HL-60 (cell line): ENCODE measurements at places on chromosomes 7 and 10.

DNA sequence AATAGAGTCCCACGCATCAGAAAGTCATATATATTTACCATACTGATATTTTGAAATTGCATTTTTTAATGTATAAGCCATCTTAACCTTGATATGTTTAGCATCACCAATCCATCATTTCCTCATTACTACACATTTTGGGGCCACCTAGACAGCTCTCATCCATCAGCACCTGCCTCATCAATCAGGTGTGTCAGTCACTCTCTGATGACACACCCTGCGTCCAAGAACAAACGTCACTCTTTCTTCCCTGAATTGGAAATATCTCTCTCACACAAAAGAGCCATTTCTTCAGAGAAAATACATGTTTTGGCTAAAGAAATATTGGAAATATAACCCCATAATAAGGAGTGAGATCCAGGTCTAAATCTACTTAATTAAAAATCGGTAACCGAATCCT is 38.9 kb upstream of the RSU1 start:
- DNase-seq: no peak

GRCh38 chr10:70742537-70743429 is 42.4 kb downstream of the TBATA start:
- DNase-seq: no peak

GRCh38 chr7:18445916-18446520 is 49.5 kb upstream of the HDAC9 start:
- DNase-seq: no peak

DNA sequence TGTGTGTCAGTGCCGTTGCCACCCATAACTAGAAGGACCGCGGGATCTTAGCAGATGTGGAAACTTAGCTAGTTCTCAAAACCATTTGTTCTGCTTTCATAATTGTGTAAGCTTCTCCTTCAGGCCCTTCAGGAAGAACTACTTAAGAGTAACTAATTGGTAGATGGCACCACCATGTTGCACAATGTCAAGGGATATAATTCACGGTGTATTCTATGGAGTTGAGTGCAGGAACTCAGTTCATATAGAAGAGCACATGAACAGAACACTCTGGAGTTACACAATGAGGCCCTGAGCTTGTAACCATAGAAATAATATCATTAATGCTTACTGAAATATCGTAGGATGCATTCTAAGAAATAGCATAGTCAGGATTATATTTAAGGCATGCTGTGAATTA is 126.5 kb upstream of the GAD2 start:
- no peak for DNase-seq

DNA sequence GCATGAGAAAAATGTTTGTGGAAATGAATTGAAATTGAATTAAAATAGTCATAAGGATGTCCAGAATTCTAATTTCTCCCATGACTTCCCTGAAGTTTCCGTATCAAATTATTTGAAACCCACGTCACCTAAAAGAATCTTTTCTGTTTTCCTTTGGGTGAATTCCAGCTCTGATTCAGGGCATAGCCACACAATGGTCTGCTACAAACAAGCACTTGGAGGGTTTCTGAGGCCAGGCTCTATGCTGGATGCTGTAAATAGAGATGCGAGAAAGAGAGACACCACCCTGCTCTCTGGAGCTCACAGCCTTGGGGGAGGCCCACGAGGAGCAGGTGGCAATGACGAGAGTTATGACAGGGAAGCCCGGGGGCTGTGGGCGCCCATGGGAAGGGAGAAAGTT is 33.6 kb downstream of the GHRHR start:
- DNase-seq: no peak

DNA sequence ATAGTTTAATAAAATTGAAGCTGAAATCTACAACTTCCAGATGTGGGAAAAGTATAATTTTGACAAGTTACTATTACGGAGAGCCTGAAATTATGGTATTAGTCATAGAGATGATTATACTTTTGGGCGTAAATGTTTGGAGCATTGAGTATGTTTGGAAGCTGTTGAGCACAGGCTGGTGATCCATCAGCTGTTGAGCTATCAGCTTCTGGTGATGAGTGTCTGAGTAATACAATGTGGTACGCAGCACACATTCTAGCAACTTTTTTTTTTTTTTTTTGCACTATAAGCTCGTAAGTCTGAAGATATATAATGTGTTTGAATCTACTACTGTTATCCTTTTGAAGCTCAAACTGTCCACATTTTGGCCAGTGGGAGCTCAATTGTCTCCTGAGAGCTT is 123.4 kb downstream of the ATE1 start:
- DNase-seq: no peak

GRCh38 chr10:28903736-28904135 is 226.4 kb downstream of the BAMBI start:
- no peak for DNase-seq

DNA sequence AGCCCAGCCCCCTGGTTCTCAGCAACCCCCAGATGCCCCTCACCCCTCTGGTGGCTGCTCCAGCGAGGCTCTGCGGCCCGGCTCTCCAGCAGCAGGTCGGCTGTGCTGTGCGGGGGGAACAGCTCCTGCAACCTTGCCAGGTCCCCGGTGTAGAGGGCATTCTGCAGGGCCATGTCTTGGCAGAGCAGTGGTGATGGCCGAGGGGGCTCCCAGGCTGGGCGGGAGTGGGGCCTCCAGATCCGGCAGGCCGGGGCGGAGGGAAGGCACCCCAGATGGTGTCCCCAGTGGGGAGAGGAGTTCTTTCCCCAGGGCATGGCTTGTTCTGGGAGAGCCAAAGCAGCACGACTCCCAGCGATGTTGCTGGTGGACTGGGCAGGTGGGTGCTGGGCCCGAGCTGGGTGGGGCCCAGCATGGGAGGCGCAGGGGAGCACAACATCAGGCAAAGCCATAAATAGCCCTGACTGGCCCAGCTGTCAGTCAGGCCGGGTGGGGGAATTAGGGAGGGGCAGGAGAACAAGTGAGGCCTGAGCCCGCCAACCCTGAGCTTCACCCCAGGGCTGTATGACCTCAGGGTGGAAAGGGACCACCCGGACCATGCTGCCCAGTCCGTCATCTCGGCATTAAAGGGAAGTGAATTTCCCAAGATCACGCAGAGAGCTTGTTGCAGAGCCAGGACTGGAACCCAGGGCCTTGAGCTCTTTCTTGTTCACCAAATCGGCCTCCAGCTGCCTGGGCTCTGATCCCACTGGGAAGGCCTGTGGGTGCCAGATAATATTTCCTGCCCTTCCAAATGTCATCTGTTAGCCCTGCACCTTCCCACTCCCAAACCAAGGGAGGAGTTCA is 580 bp upstream of the ASB10 start:
- DNase-seq: no peak

- DNase-seq: no peak
Measured at GRCh38 chr7:90850471-90850870, 254.3 kb downstream of the CDK14 start.

DNA sequence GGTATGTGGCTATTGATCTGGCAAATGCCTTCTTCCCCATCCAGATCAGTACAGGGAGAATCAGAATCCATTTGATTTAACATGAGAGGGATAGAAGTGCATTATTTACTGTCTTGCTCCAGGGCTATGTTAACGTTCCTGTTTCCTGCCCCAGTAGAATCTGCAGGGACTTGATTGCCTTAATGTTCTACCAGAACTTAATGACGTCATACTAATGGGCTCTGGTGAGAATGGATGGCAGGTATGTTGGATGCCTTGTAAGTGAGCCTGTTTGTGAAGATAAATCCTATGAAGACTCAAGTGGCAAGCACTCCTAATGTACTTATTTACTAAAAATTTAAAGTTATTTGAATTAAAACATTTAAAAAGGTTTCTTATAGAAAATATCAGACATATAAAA is 44.5 kb upstream of the CHCHD3 start:
- DNase-seq: no peak

- no peak for DNase-seq
Measured at GRCh38 chr10:77029777-77030717, 607.6 kb downstream of the KCNMA1 start.

- no peak for DNase-seq
Measured at GRCh38 chr10:107072786-107073185, 91.7 kb downstream of the SORCS1 start.
